ENCODE measurements at places on chromosomes 16 and 17.

DNA sequence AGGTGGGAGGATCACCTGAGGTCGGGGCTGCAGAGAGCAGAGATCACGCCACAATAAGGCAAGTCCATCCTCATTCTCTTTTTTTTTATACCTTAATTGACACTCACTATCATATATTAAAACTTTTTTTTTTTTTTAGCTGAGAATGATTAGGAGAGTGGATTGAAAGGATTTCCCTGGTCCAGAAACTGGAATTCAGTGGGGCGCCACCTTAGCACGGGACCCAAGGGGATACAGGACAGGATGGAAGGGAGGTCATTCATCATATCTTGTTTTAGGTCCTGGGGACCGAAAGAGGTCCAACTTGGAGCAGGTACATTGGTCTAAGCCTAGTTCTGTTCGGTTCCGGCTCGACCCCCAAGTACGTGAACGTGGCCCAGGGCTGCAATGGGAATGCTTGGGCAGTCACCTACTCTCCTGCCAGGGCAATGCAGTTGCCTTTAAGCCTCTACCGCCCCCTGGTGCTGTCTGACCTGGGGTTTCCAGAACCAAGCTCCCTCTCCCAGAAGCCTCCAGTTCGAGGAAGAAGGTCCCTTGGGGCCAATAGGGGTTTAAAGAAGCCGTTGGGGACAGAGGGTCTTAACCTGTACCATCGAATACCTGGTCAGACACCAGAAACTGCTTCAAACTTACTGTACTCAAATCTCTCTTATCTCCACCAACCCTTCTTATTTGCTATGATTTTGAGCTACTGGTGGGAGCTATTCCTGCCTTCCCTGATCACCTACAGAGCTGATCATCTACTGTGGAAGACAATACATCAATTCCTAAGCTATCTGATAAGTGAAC, 19.9 kb upstream of the GPATCH8 start:
- DNase-seq = peak; percentile 65

DNA sequence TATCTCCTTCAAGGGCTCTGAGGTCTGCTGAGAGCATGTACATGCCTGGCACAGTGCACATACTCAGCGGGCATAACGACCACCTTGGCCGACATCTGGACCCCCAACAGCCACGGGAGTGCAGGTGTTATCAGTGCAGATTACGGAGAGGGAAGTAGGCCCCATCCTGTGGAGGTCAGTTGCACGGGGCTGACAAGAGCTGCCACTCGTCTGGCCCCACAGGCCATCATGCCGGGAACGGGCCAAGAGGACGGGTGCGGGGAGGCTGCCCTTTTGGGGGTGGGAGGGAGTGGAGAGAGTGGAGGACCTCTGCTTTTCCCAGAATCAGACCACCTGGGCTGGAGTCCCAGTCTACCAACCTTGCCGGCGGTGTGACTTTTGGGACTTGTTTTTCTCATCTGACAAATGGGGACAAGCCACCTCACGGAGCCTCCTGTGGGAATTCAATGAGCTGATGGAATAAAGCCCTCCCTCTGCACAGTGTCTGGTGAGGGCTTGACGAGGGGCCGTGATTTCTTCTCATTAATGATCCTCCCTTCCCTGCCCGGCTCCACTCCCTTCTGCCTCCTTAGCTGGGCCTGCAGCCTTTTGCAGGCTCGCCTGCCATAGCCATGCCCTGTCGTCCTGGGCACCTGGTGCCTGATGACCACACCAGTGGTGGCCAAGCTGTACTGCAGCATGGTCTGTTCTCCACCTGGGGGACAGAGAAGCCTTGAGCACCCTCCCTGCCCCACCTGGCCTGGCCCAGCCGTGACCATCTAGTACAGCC, 4.6 kb downstream of the PRSS33 start:
- no peak for DNase-seq

DNA sequence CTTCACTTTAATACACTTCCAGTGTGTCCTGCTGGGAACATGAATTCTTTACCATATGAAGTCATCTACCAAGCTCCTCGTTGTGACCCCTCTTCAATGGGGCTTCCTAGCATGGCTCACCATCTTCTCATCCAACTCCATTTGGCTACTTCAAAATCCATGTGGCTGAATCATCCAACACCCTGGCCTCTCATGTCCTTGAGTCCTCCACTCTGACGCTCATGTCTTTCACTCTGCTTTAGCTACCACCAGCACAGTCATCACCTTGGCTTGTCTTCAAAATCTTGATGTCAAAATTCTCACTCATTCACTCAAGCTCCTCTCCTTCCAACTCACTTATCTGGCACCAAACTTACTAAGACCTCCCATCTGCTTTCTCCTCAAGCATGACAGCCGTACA, 35.8 kb downstream of the AMFR start:
- no peak for DNase-seq

DNA sequence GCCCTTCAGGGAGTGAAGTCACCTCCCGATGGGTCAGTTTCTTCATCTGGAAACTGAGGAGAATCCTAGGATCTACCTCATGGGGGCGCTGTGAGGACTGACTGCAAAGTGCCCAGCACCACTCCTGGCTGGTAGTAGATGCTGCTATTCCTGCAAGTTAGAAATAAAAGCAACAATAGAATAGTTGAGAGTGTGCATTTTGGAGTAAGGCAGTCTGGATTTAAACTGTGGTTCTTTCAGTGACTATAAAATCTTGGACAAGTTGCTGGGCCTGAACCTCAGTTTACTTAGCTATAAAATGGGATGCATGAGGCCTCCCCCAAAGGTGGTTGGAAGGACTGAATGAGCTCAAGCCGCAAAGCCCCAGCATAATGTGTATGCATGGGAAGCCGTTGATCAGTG, 70.6 kb downstream of the CYB5B start:
- peak; percentile 36 for DNase-seq

GRCh38 chr16:68713361-68713760, 23.7 kb upstream of the CDH1 start:
- DNase-seq = no peak

GRCh38 chr17:39073353-39073752, 78.1 kb downstream of the PLXDC1 start:
- DNase-seq = no peak

- no peak for DNase-seq
Measured at GRCh38 chr17:13359774-13360173, 242.0 kb downstream of the HS3ST3A1 start.

- no peak for DNase-seq
Measured at GRCh38 chr16:10644092-10644491, 50.6 kb downstream of the TEKT5 start.

- no peak for DNase-seq
Measured at GRCh38 chr16:69610356-69610755, 44.6 kb downstream of the NFAT5 start.

- DNase-seq = no peak
Measured at GRCh38 chr16:3554351-3554928, 22.8 kb downstream of the NLRC3 start.

DNA sequence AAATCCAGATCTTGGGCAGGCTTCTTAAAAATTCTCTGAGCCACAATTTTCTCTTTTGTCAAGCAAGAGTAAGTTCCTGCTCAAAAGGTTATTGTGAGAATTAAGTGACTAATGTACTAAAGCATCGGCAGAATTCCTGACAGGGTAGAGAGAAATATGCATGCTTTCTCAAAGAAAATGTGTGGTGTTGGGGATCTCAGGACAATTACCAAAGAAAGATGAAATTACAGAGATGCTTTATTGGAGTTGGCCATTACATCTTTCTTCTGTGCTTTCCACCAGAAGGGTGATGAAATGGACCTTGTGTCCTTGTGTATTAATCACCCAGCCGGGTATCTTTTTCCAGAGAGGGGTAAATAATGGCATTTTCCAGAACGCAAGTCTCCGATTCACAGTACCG, 1.7 kb upstream of the USP43 start:
- DNase-seq = no peak

GRCh38 chr17:9839433-9839832, 13.7 kb downstream of the GLP2R start:
- DNase-seq = no peak

DNA sequence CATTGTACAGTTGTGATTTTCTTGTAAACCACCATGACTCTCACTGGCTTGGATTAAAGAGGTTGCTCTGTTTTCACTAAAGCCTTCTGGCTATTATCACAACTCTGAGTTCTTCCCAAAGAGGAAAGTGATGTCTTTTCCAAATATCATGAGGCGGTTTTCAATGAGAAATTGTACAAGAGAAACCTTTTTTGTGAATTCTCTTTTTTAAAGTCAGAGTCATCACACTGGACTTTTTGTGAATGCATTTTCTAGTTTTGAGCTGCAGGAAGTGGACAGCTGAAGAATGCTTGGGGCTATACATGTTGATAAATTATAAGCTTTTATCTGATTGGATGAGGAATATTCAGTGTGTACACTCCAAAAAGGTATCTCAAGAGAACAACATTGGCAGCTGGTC, 100.2 kb downstream of the PHKB start:
- no peak for DNase-seq

DNA sequence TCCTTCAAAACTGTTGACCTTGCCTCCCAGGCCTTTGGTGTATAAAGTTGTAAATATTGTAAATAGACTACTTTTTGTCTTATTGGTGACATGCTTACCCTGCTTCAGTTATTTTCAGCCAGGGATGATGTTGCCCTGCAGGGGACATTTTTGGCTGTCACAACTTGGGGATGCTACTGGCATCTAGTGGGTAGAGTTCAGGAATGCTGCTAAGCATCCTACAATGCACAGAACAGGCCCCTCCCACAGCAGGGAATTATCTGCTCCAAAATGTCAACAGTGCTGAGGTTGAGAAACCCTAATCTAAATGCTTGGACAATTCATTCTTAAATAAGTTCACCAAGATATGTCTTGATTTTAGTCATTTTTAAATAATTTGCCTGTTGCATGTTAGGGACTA, 459.8 kb downstream of the PMP22 start:
- no peak for DNase-seq

- no peak for DNase-seq
Measured at GRCh38 chr17:40331743-40332641, 23.0 kb downstream of the RARA start.

DNA sequence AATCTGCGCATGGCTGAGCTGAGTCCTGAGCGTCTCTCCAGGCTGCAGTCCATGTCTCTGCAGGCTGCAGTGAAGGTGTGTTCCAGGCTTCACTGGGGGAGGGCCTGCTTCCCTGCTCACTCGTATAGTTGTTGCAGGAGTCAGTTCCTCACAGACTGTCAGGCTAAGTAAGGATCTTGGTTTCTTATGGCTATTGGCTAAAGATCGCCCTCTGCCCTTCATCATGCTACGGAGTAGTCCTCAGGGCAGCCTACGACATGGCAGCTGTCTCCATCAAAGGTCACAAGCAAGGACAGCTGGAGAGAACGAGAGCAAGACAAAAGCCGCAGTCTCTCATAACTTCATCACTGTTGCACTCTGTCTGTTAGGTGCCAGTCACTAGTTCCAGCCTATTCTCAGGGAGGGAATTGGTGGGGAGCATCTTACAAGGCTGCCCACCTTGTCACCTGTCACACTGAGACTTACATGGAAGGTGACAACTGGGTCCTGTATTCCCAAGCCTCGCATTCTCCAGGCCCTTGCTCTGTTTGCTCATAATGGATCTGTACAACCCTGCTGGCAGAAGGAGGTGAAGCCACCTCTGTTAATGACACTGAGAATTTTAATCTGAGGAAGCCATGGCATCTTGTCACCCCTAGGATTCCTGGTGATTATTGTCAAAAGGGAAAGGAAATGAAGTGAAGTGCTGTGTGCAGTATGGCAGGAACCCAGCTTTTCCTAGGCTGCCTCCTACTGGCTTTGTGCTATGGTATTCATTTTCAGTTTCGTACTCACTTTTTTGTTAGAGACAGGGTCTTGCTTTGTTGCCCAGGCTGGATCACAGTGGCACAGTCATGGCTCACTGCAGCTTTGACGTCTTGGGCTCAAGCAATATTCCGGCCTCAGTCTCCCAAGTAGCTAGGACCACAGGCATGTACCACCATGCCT, 43.4 kb downstream of the MFSD11 start:
- DNase-seq = no peak

GRCh38 chr17:64038331-64039105, 18.1 kb upstream of the ICAM2 start:
- no peak for DNase-seq

- DNase-seq = no peak
Measured at GRCh38 chr17:35423761-35424160, 8.5 kb downstream of the SLFN12 start.

DNA sequence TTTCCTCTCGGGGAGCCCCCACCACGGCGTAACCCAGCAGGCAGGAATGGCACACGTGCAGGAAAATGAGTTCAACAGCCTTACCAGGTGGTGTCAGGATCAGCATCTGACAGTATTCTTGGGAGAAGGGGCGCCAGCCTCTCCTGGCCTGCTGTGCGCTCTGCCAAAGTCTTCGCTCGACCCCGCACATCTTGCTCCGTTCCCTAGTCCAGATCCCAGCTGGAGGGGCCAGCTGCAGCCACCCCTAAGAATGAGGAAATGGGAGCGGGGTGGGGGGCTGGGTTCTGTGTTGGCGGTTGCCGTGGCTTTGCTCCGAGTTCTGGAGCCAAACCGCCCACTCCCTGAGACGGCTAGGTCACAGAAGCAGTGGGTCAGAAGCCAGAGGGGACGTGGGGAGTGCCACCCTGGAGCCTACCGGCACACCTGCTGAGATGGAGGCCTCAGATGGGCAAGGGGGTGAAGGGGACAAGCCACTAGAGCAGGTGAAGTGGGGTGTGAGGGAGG, at the start of gene CHCT1:
Gene CHCT1 (plus strand): TSS at position 328 of the 504 bp plus-strand sequence. CDS start 104 bp downstream, at position 432.
- no peak for DNase-seq

- no peak for DNase-seq
Measured at GRCh38 chr16:73286346-73287267, 238.7 kb upstream of the ZFHX3 start.

DNA sequence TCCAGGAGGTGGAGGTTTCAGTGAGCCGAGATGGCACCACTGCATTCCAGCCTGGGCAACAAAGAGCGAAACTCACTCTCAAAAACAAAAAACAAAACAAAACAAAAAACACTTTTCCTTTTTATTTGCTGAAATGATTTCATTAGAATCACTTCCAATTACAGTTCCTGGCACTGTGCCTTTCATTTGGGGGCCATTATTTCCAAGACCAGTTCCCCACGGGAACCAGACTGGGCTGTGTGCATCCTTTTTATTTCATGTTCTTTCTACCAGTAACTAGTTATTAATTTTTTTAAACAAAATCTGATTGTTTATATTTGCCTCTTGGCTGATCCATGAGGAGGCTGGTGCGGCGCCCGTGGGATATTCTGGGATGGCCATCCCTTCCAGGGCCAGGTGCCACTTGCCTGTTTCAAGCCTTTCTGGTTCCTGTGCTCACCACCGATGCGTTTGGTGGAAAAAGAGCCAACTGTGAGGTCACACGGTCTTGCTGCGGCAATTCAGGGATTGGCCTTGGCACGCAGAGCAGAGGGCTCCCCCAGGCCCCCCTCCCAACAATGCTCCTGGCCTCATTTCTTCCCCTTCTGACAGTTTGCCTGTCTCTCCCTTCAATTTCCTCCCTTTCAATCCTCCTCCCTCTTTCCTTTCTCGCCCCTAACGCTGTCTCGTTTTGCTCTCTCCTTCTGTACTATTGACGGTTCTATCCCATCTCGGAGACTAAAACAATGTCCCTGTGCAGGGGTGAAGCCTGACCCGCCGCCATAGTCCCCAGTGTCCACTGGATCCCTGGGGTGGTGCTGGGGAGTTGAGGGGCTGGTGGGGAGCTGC, 13.4 kb downstream of the UBALD1 start:
- DNase-seq = no peak
